ENCODE measurements at places on chromosomes 6 and 20.

GRCh38 chr6:53159558-53159957 lies 10.9 kb upstream of the GCM1 start:
- no peak for DNase-seq

- DNase-seq: no peak
Measured at GRCh38 chr6:117890172-117890571, 16.9 kb upstream of the SLC35F1 start.

DNA sequence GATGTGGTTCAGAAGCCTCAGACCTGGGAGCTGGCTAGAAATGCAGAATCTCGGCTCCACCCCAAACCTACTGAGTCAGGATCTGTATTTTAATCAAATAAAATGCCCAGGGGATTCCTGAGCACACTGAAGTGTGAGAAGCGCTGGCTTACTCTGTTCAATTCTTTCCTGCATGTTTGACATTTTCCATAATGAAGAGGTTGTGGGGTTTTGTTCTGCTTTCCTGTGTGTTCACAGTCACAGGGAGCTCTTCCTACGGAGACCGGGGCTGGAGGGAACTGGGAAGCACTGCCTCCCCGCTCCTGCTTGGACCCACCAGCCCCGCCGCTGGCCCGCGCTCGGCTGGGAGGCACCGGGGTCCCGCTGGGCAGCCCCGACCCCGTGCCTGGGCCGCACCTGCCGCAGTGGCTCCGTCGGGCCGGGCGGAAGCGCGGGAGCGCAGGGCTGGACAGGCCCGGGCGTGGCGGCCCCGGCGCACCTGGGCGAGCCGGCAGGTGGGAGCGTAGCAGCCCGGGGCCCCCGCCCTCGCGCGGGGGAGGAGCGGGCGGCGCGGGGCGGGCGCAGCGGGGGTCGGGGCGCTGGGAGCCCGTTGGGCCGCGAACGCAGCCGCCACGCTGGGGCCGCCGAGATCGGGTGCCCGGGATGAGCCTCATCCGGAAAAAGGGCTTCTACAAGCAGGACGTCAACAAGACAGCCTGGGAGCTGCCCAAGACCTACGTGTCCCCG lies at the start of gene MAPK13:
Gene MAPK13, plus strand, starts transcription at position 573 of the 726 bp plus-strand sequence. Its CDS starts 70 bp downstream, at position 643.
- DNase-seq: no peak

DNA sequence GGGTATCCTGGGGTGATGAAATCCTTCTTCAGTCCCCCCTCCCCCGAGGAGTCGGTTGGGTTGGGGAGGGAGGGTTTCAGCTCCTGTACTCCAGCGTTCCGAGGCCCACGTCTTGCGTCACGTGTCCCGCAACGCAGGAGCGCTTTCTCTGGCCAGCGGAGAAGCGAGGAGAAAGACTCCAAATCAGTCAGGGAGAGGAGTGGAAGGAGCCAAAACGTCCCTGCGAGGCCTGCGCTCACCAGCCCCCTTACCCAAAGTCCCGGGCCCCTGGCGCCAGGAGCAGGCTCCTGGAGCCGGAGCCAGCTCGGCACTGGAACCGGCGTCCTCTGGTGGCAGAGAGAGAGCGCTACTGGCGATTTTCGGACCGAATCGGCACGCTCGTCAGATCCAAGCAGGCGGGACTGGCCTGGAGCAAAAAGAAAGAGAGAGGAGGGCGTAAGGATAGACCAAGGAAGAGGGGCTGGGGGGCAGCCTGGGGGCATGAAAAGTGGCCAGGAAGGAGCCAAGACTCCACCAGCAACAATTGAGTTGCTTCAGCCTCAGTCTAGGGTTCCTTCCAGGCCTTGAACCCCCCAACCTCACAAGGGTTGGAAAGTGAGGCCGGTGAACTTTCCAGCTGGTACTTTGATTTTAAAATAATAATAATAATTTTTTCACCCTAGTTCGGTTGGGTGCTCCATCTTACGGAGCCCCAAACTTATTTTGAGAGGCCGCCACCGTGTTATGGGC lies at the start of gene GNAS:
Gene GNAS, plus strand, starts transcription at position 174 of the 729 bp plus-strand sequence.
- DNase-seq: peak; percentile 57
